ENCODE measurements at places on chromosomes 4 and X.

- peak; percentile 86 for DNase-seq
Observed at GRCh38 chr4:15695240-15695699, 7.6 kb upstream of the BST1 start.

DNA sequence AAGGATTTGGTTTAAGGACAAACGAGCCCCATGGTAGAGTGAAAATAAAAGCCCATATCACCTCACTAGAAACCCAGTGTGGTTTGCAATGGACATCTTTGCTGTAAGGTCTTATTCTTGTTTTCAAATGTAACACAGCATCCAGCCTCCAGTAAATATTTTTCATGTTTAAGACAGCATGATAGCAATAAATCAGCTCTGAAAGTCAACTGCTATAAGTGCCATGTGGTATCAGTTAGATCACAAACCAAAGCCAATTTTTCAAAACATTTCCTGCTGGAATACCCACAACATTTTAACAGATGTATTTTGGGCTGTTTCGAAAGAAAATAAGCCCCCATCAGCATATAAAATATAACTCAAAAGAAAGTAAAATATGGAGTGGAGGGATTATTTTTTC lies 24.0 kb upstream of the SCML1 start:
- DNase-seq: no peak

GRCh38 chrX:38473701-38474100 lies 87.6 kb upstream of the TSPAN7 start:
- no peak for DNase-seq

GRCh38 chr4:40546969-40547788 lies 82.5 kb downstream of the RBM47 start:
- DNase-seq: no peak

DNA sequence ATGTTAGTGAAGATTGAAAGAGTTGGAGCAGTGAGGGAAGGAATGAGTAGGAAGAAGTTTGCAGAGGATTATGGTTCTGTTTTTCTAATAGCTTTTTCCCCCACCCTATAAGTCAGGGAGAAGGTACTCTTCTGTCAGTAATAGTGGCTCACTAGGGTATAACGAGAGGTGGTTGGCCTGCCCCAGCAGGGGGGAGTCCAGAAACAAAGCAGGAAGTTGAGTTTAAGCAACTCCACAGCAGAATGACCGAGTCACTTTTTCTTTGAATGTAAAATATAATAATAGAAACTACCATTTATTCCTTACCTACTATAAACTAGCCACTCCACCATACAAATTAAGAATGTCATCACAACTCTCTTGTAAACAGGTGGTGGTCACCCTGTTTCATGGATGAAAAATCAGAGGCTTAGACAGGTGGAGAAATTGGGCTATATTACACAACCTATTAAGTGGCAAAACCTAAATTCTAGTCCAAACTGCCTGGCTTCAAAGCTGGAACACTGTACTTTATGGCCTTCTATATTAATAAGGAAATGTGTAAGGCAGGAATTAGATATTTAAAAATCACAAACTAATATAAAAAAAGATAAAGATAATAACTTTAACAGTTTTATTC lies 21.9 kb downstream of the AP1AR start:
- no peak for DNase-seq

GRCh38 chrX:40265936-40266335 lies 168.2 kb upstream of the BCOR start:
- no peak for DNase-seq

DNA sequence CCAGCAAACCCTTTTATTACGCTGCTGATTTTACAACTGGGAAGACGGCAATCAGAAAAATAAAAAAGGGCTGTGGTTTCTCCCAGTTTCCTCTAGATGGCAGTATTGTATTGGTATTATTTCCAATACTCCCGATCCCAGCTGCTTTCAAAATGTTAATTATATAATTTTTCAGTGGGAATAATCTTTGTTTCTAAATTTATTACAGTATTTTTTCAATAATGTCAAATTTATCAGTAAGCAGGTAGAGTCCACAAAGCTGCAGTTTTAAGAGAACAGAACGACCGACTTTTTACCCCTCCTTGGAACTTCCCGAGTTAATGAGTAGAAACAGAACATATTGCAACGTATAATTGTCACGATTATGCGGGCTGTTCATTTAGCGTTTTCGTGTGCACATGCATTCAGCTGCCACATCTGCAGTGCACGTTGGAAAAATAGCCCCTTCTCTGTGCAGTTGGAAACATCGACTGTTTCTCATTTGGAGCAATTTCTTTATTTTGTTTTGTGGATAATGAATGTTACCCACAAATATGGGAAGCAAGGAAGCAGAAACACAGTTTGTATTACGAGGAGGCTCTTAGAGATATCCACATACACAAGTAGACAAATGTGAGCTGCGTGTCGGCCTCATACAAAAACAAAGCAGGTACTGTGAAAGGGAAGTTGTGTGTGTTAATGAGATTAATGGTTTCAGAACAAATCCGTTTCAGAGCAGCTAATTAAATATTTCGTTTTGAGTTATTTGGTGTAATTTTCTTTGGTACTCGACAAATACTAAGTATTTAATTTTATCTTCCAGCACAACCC lies 188.0 kb downstream of the STIM2 start:
- peak; percentile 44 for DNase-seq

DNA sequence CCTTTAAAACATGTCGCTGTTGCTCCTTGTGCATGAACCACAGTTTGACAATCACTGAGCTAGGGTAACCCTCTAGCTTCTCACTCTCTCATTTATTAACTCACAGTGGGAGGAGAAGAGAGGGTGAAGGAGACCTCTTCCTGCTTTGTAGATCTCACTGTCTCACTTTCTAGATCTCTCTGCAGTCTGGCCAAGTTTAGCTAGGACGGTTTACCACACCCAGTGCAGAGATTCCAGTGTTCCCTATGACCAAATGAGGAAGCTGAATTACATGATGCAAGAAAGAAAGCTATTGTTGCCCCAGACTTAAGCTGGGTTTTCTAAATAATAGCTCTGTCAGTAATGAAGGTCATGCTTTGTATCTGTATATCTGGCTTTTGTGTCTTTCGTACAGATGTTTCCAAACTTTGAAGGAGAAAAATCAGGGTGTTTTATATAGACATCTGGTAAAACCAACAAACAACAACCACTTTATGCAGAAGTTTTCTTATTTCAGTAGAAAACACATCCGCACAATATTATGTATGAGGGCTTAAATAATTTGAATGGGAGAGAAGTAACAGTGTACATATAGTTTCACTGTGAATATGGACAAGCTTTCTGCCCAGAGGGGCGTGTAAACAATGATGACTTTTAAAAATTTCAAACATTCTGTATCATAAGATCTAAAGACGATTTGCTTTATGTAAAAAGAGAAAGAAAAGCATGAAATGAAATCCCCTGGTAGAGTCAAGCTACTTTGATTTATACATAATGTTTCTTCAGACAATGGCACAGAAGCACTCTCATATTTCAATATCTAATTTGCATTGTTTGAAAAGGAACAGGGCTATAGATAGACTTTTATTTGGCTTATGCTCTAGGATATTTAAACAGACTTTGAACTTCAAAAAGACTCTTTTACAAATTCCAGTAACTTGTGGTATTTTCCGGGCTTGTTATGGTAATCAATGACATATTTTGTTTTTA lies 582.3 kb downstream of the FSTL5 start:
- peak; percentile 14 for DNase-seq

GRCh38 chrX:129983575-129984110 lies 1.2 kb downstream of the BCORL1 start:
- DNase-seq: no peak

DNA sequence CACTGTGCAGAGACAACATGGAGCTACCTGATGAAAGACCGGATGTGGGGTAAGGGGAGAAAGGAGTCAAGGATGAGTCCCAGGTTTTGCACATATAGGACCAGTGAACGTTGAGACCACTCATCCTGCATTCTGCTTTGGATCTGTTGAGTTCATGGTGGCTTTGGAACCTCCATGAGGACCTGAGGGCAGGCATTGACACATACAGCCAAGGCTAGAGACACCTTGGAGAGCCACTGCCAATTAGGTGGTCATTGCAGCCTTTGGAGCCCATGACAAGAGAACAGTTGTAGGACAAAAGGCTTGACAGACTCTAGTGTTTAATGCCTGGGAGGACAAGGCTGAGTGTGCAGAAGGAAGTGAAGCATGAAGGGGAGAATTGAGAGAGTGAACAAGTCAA lies 87.9 kb downstream of the STK32B start:
- DNase-seq: no peak

DNA sequence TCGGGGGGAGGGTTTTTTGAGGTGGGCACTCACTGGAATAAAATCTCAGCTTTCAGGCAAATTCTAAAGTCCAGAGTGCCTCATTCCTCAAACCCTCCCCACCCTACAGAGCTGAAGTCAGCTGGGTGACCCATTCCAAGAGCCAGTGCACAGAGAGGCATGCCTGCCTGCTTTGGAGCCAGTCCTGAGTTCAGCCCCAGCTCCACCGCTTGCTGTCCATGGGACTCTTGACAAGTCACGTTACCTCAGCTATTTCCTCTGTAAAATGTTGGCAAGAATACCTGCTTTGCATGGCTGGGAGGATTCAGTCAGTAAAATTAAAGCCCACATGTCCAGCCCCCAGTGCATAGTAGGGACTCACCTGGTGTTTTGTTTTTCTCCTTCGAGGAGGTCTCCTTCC lies 125.9 kb upstream of the PJA1 start:
- peak; percentile 20 for DNase-seq

DNA sequence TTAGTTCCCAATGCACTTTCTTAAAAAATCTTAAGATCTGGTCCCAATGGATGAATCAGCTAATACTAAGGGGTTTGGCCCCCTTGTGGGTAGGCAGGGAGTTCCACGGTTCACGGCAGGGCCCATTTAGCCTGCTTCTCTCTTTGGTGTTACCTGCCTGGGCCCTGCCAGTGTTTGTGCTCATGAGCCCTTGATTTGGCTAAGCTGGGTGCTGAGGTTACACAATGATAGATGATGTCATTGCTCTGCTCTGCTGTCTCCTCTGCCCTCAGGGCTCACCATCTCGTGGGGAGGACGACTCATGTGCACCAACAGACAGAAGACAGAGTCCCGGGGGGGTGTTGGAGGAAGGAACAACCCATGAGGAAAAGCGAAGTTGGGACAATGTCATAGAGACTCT lies 24.4 kb downstream of the RTL5 start:
- peak; percentile 28 for DNase-seq

- DNase-seq: no peak
Observed at GRCh38 chr4:72983709-72984108, 85.8 kb downstream of the COX18 start.

GRCh38 chr4:48851651-48852050 lies 20.8 kb downstream of the OCIAD1 start:
- DNase-seq: no peak

GRCh38 chr4:48223633-48224295 lies 45.9 kb downstream of the TEC start:
- DNase-seq: no peak

- no peak for DNase-seq
Observed at GRCh38 chr4:144499777-144500176, 146.2 kb upstream of the HHIP start.

DNA sequence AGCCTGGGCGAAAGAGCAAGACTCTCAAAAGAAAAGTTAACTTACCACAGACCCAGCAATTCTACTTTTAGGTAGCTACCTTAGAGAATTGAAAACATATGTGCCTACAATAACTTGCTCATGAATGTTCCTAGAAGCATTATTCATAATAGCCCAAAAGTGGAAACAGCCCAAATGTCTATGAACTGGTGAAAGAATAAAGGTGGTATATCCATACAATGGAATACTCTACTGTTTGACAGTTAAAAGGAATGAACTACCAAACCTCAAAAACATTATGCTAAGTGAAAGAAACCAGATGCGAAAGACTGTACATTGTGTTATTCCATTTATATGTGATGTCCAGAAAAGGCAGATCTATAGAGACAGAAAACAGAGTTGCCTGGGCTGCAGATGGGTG lies 131.4 kb downstream of the UCHL1 start:
- DNase-seq: no peak

- peak; percentile 99 for DNase-seq
Observed at GRCh38 chr4:40621592-40622512, 7.8 kb downstream of the RBM47 start.

All from fibroblast of pulmonary artery (primary cell).